ENCODE measurements at places on chromosomes 7 and 10. TPM values are rescaled to one million over a fixed set of nuclear protein-coding genes. Genes with fewer than 3 reads are reported as not detected.

Gene NKX2-3
- not detected for total RNA-seq

Gene PDSS1
- total RNA-seq, result 6.5 TPM

Gene CDCA7L
- total RNA-seq, result 74.8 TPM

Gene CPN1
- not detected for total RNA-seq

Gene SFTPD
- total RNA-seq, result 0.29 TPM

Gene C10orf53
- total RNA-seq, result not detected

Gene AKR1C8
- total RNA-seq, result not detected

Gene ARF5
- 218 TPM for total RNA-seq

Data from vein endothelial cell (primary cell).